CD4-positive, alpha-beta T cell treated with Interleukin-15 for 4 hours (primary cell): ENCODE measurements at places on chromosomes 16 and 17.

DNA sequence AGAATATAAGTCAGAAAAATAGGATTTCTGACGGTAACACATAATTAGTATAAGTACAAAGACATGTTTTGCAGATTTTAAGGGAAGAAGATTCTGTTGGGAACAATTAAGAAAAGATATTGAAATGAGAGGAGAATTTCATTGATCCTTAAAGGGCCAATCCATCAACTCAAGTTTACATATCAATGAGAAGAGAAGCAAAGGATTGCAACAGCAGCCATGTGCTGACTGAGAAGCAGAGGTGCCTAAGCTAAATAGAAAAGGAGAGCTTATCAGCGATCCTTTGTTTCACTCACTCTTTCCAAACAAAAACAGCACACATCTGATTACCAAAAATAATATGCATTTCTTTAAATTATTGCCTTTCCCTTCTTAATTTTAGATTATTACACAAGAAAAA, 94.6 kb downstream of the ITFG1 start:
- DNase-seq = no peak

DNA sequence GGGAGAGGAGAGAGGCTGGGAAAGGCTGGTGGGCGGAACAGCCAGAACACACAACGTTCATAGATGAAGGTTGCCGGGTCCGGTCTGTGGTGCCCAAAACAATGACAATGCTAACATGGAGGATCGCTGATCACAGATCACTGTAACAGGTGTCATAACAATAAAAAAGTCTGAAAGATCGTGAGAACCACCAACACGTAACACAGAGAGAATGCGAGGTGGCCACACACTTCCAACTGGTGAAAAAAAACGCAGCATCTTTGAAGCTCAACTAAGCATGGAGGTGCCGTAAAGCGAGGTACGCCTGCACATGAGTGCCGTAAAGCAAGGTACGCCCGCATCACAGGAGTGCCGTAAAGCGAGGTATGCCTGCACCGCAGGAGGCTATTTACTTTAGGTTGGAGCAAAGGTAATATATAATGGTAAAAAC, 42.3 kb downstream of the ABR start:
- peak; percentile 21 for DNase-seq

GRCh38 chr16:71630808-71631207, 4.8 kb downstream of the MARVELD3 start:
- no peak for DNase-seq

GRCh38 chr16:72195609-72196008, 23.7 kb upstream of the PMFBP1 start:
- DNase-seq = no peak

DNA sequence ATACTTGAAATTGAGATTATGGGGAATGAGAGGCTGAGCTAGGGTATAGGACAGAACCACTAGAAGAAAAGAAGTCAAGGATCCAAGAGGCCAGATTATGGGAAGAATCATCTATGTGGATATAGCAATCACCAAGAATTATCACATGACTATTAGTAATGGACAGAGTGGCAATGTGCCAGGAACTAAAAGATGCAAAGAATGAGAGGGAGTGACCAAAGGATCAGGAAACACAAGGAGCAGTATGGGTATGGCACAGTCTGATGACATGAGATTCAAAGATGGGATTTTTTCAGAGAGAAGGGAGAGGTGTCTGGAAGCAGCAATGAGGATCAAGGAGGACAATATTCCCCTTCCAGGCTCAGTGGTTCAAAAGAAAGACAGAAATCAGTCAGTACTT, 212.2 kb downstream of the AATF start:
- no peak for DNase-seq

DNA sequence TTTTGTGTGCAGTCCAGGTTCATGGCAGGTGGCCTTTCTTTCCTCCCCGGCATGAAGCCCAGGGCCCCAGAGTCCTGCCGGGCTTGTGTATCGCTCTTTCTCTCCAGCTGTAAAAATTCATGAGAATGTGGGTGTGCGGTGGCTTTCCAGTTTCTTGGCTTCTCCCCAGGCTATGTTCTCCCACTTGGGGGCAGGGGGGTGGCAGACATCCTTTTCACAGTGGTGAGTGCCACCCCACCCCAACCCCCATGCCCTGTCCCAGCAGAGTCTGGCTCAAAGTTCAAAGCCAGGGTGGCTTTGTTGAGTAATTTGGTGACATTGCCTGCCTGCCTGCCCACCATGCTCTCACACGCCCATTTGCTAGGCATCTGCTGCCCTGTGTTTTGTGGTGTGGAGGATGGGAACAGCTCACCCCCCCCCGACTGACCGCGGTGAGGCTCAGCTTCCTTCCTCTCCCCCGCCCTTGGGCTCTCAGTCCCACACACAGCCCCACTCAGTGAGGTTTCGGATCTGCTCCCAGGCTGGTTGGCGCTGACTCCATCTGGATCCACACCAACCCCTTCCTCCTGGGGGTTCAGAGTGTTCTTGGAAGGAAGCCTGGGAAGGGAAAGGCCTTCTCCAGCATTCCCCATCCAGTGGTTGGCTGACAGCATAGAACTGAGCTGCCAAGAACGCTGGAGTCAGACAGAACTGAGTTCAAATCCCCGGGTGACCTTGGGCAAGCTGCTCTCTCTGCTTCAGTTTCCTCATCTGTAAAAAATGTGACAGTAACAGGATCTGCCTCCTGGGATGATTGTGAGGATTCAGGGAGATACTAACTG, 36.0 kb downstream of the CHD9 start:
- no peak for DNase-seq

DNA sequence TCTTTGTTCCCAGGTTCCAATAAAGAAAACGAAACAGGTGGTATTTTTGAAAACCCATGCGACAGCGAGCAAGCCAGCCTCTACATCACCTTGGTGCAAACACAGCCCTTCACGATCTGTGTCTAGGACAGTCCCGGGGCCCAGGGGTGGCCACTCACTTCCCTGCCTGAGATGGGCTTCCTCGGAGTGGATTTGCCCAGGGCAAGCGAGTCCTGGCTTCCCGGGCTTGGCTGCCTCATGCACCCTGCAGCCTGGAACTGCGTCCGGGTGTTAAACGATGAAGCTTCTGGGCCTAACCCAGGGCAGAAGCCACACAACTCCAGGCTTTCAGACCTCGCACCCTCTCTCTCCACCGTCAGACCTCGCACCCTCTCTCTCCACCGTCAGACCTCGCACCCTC, 66.0 kb downstream of the RPH3AL start:
- no peak for DNase-seq

GRCh38 chr16:80046848-80047247, 446.3 kb upstream of the MAF start:
- no peak for DNase-seq

DNA sequence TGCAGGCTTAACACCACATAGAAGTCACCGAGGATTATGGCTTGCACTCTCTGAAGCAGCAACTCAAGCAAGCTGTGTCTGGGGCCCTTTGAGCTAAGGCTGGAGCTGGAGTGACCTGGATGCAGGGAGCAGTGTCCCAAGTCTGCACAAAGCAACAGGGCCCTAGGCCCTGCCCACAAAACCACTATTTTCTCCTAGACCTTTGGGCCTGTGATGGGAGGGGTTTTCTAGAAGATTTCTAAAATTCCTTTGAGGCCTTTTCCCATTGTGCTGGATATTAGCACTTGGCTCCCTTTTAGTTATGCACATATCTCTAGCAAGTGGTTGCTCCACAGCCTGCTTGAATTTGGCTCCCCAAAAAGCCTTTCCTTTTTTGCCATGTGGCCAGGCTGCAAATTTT, 44.5 kb downstream of the KCNJ16 start:
- no peak for DNase-seq
